Nucleus accumbens (tissue), 56 donors: ENCODE measurements at places on chromosomes 16 and 17.

DNA sequence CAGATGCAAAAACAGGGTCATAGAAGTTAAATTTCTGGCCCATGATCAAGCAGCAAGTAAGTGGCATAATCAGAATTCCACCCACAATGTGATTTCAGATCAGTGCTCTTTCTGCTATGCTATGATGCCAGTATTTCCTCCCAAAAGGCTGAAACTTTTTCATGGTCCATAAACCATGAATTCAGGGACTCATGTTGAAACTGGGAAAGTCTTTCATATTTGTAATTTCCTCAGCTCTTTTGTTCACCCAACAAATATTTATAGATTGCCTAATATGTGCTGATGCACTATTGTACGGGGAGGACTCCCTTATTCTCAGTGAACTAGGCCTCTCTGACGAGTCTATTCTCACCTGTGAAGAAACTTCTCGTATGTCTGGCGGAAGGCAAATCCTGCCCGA lies 156.3 kb downstream of the MYO1D start:
- DNase-seq, result no peak

- no peak for DNase-seq
Observed at GRCh38 chr17:57463103-57463885, 207.0 kb downstream of the MSI2 start.

- peak; percentile 34 for DNase-seq
Observed at GRCh38 chr16:10738231-10739077, 5.2 kb upstream of the NUBP1 start.

DNA sequence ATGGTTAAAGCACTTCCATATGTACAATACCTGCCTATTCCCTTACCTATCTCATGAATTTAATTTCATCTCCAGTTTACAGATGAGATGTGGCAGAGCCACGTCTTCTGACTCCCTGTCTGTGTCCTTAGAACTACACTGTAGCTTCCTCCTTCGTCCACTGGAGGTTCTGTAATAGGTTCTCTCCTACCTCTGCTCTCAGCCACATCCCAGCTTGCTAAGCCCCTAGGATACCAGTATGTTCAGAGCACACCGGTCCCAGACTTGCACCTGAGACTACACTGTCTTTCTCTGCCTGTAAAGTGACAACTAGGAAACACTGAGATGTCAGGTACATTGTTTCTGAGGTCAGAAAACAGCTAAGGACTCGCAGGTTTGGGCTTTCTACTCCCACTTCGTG lies 3.8 kb upstream of the RASL10B start:
- no peak for DNase-seq

- no peak for DNase-seq
Observed at GRCh38 chr17:62950067-62950466, 16.0 kb upstream of the TANC2 start.

DNA sequence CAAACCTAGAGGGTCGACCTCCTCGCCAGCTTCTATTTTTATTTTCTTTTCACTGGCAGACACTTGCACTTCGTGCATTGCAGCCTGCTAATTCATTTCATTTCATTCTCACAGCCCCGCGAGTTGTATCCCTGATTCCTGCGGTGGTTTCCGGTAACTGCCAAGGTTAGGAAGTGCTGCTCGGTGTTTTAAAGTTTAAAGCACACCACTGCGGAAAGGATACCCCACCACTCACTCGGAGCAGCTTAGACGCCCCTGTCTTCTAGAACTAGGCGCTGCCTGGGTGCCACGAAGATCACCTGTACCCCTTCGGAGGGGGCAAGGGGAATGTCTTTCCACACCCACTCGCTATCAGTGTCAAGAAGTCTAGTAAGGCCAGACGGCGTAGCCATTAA lies 509 bp downstream of the CNEP1R1 start:
- no peak for DNase-seq

DNA sequence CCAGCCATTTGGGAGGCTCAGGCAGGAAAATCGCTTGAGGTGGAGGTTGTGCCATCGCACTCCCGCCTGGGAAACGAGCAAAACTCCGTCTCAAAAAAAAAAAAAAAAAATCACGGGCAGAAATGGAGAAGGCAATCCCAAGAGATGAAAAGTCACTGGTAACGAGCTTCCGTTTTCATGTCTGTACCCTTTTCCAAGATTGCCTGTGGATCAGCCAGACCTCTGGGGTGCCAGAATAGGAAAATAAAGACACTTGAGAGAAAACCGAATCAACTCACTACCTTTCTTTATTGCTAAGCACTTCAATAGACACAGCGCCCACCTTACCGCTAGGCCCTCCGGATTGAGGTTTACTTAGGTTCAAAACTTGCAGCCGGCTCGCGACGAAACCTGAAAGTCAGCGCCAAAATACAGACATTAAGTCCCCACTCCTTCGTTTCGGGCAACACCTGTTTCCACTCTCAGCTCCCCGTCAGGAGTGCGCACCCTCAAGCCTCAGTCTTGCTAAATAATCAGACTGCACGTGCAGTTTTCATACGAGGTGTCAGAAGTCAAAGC lies 970 bp upstream of the TRAF7 start:
- DNase-seq, result no peak

- DNase-seq, result no peak
Observed at GRCh38 chr17:80981929-80982425, 9.7 kb upstream of the CHMP6 start.

GRCh38 chr17:17388657-17389496 lies 85.7 kb downstream of the NT5M start:
- DNase-seq, result no peak

- no peak for DNase-seq
Observed at GRCh38 chr16:67246756-67247191, 507 bp downstream of the FHOD1 start.

- no peak for DNase-seq
Observed at GRCh38 chr17:48148029-48148770, 40.6 kb downstream of the SNX11 start.

DNA sequence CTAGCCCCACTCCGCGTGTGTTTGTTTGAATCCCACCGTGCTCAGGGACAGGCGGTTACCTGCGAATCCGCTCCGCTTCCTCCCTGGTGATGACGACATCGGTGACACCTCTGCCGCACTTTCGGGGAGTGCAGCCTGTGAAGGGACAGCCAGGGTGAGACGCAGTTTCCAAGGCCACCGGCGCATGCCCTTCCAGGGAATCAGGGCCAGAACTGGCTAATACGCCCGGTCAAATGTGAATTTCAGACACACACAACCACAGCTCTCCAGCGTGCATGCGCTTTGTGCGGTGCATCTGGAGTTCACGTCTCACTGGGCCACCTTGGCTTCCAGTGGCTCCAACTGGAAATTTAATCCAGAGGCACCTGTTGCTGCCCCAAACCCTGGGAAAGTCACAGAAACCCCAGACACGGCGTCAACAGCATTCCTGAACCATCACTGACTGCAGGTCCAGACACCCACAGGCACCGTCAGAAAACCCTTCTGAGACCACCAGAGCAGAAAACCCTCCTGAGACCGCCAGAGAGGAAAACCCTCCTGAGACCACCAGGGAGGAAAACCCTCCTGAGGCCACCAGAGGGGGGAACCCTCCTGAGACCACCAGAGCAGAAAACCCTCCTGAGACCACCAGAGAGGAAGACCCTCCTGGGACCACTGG lies 6.6 kb upstream of the HEXD start:
- no peak for DNase-seq

DNA sequence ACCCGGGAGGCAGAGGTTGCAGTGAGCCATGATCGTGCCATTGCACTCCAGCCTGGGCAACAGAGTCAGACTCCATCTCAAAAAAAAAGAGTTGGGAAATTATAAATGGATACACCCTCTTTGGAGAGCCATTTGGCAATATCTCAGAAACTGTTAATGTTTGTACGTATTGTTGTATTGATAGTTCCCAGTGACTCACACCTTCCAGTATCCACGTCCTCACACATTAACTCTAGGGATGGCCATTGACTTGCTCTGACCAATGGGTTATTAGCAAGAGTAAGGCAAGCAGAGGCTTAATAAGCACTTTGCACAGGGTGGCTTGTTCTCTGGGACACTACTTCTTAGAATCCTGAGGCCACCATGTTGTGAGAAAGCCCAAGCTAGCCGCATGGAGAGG lies 107.6 kb upstream of the LHX1 start:
- DNase-seq, result no peak

- DNase-seq, result no peak
Observed at GRCh38 chr17:1039511-1040215, 42.7 kb downstream of the TIMM22 start.

DNA sequence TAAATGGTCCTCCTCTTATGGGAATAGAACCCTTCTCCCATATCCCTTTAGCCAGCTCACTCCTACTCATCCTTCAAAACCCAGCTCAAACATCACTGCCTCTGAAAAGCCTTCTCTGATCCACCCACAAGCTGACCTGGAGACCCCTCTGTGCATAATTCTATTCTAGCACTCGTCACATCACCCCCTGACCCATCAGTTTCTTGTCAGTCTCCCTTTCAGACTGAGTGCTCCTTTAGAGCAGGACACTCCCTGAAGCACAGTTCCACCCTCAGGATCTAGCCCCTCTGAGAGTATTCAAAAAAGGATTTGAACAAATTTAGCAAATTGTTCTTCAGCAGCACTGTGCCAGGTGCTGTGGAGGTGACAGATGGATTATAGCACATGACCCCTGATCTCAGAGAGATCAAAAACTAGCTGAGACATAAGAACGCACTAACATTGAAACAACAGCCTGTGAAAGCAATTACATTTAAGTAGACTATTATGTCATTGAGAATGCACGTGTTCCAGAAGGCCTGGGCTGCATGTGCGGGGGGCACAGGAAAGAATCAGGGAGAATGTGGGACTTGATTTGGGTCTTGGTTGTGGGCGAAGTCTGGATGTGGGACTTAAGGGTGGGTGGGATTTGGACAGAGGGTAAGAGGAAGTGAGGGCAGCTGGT lies 43.5 kb downstream of the MRPS23 start:
- no peak for DNase-seq

DNA sequence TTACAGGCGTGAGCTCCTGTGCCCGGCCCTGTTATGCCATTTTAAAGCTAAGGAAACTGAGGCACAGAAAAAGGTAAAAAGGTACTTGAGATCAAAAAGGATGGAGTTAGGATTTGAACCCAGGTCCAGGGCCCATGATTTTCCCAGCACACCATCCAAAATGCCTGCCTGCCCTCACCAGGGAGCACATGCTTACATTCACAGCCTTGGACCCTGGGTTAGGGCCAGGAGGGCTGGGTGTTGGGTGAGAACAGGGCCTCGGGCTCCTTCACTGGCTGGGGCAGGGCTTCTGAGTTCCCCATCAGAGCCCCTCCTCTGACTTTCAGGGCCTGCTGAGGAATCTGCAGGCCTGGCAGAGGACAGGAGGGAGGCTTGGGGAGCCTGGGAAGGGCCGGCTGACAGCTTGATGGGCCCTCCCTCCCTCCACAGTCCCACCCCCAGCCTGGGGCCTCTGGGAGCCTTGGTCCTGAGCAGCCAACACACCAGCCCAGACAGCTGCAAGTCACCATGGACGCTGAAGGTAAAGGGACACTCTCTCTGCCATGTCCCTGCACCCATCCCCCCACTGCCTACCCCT lies at the start of gene QPRT:
QPRT (plus strand) TSS at position 490 of the 577 bp plus-strand sequence; CDS start at position 508, 18 bp downstream.
- DNase-seq, result peak; percentile 15

- DNase-seq, result no peak
Observed at GRCh38 chr16:57998992-57999365, 1.5 kb downstream of the ZNF319 start.

DNA sequence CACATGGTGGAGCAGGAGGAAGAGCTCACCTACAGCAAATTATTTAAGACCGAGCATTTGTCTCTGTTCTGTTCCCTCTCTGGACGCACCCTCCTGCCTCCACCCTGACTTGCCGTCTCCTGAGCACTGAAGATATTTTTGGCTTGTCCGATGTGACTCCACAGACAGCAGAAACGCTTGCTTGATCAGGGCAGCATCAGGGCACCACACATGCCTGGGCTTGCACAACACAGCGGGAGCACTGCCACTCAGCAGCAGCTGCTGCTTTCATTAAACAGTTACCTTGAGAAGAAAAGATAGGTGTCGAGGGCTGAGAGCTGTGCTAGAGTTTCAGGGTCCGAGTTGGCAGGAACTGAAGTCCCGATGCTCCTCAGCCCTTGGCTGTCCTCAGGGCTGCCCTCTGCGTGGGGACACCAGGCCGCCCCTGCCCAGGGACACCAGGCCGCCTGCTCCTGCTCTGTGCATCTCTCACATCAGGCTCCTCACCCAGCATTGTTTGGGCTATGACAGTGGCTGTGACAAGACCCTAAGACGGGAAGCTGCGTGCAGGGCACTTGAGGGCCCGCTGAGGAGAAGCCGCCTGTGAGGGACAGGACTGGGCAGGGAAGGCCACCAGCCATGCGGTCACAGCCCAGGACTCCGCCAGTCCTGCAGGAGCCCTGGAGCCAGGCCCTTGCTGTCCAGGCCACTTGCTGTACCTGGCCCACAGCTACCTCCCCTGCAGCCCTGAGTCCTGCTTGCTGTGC lies 21.3 kb upstream of the CDH15 start:
- no peak for DNase-seq

DNA sequence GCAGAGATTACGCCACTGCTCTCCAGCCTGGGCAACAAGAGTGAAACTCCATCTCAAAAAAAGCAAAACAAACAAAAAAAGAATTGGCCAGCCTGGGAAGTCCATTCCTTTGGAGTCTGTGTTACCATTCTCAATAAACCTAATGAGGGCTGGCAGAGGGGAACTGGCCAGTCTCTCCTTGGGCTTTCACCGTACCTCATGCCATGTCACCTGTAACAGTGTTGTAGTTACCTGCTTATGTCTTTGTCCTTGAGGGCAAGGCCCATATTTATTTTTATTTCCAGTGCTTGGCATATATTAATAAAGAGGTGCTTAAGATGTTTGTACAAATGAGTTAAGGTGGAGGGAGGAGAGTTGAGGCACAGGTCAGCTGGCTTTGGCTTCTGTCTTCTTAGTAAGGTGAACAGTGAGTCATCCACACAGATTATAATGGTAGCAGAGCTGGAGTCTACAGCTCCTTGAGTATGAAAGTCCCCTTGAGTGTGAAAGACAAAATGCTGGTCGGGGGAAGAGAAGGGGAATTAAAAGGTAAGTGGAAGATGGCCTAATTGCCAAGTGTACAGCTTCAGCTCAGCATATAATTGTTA lies 8.4 kb downstream of the C1QBP start:
- no peak for DNase-seq

DNA sequence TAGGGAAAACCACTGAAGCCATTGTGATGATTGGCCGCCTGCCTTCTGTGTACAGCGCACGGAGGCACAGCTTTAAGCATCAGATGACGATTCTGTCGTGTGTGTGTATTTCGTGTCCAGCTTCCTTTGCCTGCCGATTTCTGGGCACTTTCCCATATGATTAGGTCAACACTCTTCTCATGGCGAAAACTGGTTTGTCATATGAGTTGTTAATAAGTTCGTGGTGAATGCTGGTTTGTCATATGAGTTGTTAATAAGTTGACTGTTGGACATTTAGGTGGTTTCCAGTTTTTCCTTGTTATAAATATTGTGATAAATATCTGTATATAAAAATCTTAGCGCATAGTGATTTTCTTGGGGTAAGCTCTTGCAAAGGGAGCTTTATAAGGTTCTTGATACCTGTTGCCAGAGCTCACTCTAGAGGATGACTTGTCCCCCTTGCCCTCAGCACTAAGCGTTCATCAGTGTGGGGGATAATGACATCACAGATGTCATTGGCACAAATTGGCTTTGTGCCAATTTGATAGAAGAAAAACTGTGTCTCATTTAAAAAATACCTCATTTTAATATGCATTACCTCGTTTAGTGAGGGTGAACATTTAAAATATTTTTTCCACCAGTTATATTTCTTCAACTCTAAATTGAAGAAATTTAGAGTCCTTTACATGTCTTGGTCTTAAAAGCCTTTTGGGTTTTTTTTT lies 40.0 kb downstream of the PGS1 start:
- no peak for DNase-seq

- no peak for DNase-seq
Observed at GRCh38 chr16:68074850-68075555, 10.2 kb upstream of the NFATC3 start.

GRCh38 chr16:29943846-29944799 lies 17.8 kb upstream of the TMEM219 start:
- no peak for DNase-seq
